ENCODE measurements at places on chromosomes 1 and 21.

DNA sequence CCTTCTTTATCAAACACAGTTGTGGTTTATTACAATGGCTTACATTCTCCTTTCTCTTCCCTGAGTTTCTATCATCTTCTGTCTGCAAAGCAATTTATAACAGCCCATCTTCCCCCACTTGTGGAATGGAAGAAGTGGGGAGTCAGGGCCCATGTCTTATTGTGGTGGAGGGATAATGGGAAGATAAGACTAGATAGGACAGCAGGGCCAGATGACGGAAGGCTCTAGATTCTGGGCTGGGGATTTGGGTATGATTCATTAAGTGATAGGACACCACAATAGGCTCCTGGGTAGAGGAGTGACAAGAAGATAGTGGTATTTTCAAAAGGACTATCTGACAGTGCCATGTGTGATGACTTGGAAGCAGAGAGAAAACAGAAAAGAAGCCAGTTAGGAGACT, 450.6 kb downstream of the TTLL7 start:
- no peak for DNase-seq

- DNase-seq = no peak
These were observed 192.6 kb upstream of the AJAP1 start for GRCh38 chr1:4461726-4462290.

GRCh38 chr1:53622531-53622930, 116.4 kb downstream of the GLIS1 start:
- DNase-seq = no peak

DNA sequence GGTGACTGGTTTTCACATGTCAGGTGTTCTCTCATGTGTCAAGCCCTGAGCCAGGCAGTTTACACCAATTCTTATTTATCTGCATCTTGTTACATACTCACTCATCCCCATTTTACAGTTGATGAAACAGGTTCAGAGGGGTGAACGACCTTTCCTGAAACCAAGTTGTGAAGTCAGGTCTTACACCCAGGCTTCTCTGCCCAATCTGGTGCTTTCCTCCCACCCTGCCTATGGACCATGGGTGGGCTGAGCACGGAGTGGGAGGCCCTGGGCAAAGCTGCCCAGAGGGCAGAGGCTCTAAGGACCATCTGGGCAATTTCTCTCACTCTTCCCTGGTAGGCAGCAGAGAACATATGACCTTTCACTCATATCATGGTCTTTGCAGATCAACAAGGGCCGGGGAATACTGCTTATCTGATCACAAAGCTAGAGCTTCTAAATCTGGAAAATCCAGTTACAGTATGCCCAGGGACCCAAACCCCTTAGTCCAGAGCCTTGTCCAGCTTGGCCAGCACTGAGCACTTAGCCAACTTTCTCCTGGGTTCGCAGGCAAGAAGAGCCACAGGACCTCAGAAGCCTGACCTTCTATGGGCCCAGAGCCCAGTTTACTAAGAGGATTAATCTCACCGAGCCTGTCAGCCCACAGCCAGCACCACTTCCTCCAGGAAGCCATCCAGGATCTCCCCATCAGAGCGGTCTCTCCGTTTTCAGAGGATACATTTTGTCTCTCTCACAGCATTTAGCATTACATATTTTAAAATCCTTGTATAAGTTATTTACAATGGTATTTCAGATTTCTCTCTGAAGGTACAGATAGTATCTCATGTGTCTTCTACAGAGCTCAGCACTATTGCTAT, 16.0 kb upstream of the TTC39A start:
- no peak for DNase-seq

- no peak for DNase-seq
These were observed 49.0 kb downstream of the LTN1 start for GRCh38 chr21:28943631-28944030.

Measured in SK-N-MC (cell line).